Articular chondrocyte of knee joint (primary cell): ENCODE measurements at places on chromosomes 2 and 18. TPM values are rescaled to one million over a fixed set of nuclear protein-coding genes. Genes with fewer than 3 reads are reported as not detected.

The ACTG2 gene
- total RNA-seq = 0.11 TPM in 1 of 2 replicates, not detected in the other

The LRP1B gene
- 0.11 and 0.13 TPM in 2 replicates for total RNA-seq

The UGT1A8 gene
- not detected in 2 replicates for total RNA-seq

The RFTN2 gene
- 23.5 and 33.0 TPM in 2 replicates for total RNA-seq

The DYTN gene
- not detected in 2 replicates for total RNA-seq

The TUBB6 gene
- total RNA-seq = 254 and 363 TPM in 2 replicates

The IL36G gene
- total RNA-seq = not detected in 2 replicates

The NGEF gene
- total RNA-seq = 8.4 and 9.9 TPM in 2 replicates

The CDH19 gene
- 0.11 and 0.13 TPM in 2 replicates for total RNA-seq

The MAP3K19 gene
- total RNA-seq = not detected in 2 replicates

The SCN7A gene
- not detected in 2 replicates for total RNA-seq

The CCBE1 gene
- 49.1 and 62.2 TPM in 2 replicates for total RNA-seq

The IL1R2 gene
- 0.65 and 1.3 TPM in 2 replicates for total RNA-seq

The UGP2 gene
- total RNA-seq = 190 and 195 TPM in 2 replicates

The CHMP3 gene
- 99.6 and 100.0 TPM in 2 replicates for total RNA-seq

The HADHB gene
- total RNA-seq = 125 and 128 TPM in 2 replicates

The ABHD3 gene
- total RNA-seq = 6.2 and 6.4 TPM in 2 replicates

The NDUFV2 gene
- 131 and 164 TPM in 2 replicates for total RNA-seq

The ATOH8 gene
- 67.2 and 125 TPM in 2 replicates for total RNA-seq

The RAMP1 gene
- total RNA-seq = 6.8 TPM in 2 replicates
